ENCODE measurements at places on chromosomes 12 and 14.

- DNase-seq: no peak
These were observed 133.2 kb downstream of the SLC38A4 start for GRCh38 chr12:46692606-46693005.

GRCh38 chr12:108139454-108139853, 10.4 kb downstream of the WSCD2 start:
- no peak for DNase-seq

GRCh38 chr14:73991092-73991491, 28.0 kb downstream of the ENTPD5 start:
- DNase-seq: no peak

GRCh38 chr12:27785882-27786570, 6.0 kb upstream of the MANSC4 start:
- no peak for DNase-seq

GRCh38 chr12:126457776-126458175, 1392.5 kb downstream of the AACS start:
- no peak for DNase-seq

- DNase-seq: no peak
These were observed 54.2 kb downstream of the PTPRQ start for GRCh38 chr12:80498059-80498728.

- no peak for DNase-seq
These were observed 38.6 kb upstream of the TPH2 start for GRCh38 chr12:71900091-71900490.

DNA sequence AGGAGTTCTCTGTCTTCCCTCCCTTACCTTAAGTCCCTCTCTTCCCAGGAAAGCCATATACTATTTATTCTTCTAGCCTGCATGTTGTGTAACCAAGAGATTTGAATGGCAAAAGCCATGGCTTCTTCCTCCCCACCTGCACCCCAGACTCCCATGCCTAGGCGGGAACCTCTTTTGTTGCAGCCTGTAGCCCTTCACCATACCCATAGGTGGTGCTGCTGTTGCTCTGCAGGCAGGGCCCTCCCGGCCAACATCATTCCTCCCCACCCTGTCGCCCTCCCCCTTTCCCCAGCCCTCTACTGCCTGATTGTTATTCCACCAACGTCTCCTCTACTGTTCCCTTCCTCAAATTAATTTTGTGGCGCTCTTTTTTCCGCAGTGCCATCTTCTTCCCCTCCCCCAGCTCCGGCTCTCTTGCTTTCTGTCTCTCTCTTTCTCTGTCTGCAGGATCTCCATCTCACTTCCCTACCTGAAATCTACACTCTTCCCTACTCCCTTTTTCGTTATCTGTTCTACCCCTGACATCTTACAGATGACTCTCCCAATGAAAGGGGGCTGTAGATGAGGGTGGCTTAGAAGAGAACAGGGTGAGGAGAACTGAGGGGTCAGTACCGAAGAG, 13.8 kb downstream of the NGDN start:
- DNase-seq: no peak

DNA sequence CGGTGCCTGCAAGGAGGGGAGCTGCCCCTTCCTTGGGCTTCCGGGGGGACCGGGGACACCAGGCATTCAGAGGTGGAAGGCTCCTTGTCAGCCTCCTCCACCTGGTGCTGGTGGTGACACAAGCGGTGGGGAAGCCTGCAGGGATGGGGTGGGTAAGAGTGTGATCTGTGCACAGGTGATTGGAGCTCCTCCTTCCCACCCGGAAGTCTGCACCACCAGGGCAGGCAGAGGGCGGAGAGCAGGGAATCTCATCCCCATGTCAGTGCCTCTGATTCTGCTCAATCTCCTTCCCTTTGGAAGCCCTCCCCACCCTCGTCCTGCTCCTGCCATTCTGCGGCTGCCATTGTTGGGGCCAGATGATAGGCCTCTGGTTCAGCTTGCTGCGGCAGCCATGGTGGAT, 238.1 kb upstream of the CRY1 start:
- no peak for DNase-seq

- no peak for DNase-seq
These were observed 19.5 kb downstream of the BCL11B start for GRCh38 chr14:99252443-99252939.

- no peak for DNase-seq
These were observed 33.6 kb downstream of the PIWIL1 start for GRCh38 chr12:130371296-130371695.

DNA sequence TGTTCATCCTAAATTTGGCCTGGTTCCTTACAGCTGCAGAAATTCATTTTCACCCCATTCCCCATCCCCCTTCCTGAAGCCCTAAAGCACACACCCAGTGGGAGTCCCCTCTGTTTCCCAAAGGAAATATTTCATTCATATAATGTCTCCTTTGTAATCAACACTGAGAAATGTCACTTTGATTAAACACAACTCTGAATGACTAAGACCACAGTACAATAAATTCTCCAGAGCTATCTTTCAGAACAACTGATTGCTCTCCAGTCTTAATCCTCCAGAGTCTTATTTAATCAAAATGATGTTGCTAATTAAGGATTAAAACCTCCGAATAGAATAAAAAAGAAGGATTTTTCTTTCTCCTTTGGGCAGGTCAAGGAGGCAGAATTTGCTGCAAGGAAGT, 6.4 kb downstream of the SLC15A5 start:
- DNase-seq: no peak

GRCh38 chr12:58386136-58386535, 444.8 kb downstream of the ATP23 start:
- DNase-seq: no peak

GRCh38 chr14:20469890-20470602, 840 bp downstream of the PNP start:
- peak; percentile 17 for DNase-seq

GRCh38 chr12:67437011-67437410, 167.9 kb downstream of the CAND1 start:
- no peak for DNase-seq

DNA sequence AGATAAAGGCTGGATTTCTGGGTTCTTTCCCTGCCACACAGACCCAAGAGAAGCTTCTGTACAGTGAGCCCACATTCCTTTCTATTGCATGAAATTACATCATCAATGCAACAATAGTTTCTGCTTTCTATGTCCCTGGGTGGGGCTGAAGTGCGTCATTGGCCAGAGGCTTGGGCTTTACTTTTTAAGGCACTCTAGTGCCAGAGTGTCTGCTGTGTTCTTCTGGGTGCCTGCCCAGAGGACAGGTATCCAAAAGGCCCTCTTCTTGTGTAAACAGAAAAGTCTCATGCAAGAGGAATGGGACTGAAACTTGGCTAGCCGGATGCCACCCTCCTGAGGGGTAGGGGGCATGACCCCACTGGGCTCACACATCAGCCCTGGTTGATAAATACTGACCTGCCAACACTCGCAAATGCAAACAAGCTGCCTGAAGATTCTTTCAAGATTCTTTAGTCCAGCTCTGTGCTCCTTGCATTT, 5.9 kb downstream of the KRT86 start:
- no peak for DNase-seq

DNA sequence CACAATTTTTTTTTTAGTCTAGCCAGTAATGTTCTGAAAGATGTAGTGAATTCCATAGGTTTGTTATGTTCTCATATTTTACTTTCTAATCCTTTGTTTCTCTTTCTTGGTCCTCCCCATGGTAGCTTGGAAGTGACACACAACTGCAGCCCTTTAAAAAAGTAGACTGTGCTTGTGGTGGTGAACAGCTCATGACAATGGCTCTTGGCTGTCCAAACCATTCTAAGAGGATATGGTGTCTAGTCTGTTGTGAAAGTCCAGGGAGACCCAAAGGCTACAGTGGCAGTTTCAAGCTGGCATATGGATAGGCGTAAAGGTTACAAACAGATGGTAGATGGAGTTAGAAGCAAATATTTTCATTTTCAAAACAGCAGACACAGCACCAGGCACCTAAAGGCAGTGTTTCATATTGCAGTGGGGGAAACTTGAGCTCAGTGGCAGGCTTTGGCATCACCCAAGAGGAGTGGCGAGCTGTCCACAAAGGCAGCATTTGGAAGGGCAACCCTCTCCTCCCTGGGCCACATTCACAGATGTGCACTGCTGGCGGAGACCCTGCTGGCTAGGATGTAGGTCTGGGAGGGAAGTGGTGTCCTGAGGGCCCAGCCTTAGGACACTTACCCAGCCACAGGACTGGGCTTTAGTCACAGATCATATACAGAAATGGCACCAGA, 102.1 kb downstream of the DYRK2 start:
- no peak for DNase-seq

All from stimulated activated CD8-positive, alpha-beta memory T cell treated with anti-CD3 and anti-CD28 coated beads, Interleukin-7, amount 100 ng/mL, for 1 hour (primary cell).